ENCODE measurements at places on chromosomes 16 and 17.

GRCh38 chr17:74871356-74872076 is 1.3 kb downstream of the FDXR start:
- DNase-seq, result no peak

DNA sequence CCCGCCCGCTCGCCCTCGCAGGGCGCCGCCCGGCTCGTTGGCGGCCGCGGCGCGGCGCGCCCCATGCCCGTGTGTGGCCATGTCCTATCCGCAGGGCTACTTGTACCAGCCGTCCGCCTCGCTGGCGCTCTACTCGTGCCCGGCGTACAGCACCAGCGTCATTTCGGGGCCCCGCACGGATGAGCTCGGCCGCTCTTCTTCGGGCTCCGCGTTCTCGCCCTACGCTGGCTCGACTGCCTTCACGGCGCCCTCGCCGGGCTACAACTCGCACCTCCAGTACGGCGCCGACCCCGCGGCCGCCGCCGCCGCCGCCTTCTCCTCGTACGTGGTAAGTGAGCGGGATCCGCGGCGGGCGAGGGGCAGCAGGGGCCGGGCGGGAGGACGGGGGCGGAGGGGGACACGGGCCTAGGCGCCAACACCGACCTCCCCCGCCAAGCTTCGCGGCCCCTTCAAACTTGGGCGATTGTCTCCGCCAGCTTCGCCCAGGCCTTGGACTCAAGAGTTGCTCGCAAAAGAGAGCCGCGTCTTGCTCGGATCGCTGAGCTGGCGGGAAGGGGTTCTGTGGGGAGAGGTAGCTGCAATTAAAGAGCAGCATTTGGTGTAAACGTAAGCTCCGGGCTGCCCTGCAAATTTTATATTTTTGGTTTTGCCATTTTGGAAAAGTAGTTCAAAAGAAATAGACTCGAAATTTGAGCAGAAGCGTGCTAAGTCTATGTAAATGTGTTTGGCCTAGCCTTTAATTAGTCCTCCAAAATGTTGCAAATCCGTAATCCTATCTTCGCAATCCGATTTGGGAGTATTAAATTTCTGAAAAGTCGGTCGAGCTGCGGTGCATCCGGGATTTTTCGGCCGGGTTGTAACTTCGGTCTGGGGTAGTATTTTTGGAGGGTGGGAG is 702 bp downstream of the IRX5 start:
- DNase-seq, result no peak

GRCh38 chr16:85697431-85697830 is 8.7 kb upstream of the GINS2 start:
- no peak for DNase-seq

- peak; percentile 46 for DNase-seq
Measured at GRCh38 chr16:57775661-57776469, 26.4 kb downstream of the KIFC3 start.

GRCh38 chr17:72034000-72034399 is 86.8 kb upstream of the SOX9 start:
- DNase-seq, result no peak

GRCh38 chr17:43542859-43543258 is 3.3 kb downstream of the ETV4 start:
- DNase-seq, result no peak

- no peak for DNase-seq
Measured at GRCh38 chr16:83819361-83819760, 11.6 kb downstream of the HSBP1 start.

GRCh38 chr17:79728169-79728907 is 2.4 kb upstream of the ENPP7 start:
- DNase-seq, result peak; percentile 85

DNA sequence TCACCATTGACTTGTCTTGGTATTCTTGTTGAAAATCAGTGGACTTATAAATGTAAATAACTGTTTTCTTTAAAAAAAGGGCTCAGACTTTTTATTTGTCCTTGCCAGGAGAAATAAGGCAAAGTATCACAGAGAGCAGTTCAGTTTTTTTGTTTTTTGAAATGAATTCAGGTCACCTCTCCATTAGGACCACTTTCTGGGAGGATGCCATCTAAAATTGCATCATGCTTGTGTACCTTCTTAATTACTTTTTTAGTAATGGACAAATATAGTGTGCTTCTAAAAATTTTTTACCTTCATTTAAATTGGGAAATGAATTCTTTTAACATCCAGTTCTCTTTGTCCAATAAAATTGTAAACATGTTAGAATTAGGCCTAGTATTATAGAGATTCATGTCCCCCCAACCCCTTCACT is 210.0 kb downstream of the BCAS3 start:
- DNase-seq, result no peak

GRCh38 chr16:68093816-68094613 is 8.8 kb downstream of the NFATC3 start:
- no peak for DNase-seq

DNA sequence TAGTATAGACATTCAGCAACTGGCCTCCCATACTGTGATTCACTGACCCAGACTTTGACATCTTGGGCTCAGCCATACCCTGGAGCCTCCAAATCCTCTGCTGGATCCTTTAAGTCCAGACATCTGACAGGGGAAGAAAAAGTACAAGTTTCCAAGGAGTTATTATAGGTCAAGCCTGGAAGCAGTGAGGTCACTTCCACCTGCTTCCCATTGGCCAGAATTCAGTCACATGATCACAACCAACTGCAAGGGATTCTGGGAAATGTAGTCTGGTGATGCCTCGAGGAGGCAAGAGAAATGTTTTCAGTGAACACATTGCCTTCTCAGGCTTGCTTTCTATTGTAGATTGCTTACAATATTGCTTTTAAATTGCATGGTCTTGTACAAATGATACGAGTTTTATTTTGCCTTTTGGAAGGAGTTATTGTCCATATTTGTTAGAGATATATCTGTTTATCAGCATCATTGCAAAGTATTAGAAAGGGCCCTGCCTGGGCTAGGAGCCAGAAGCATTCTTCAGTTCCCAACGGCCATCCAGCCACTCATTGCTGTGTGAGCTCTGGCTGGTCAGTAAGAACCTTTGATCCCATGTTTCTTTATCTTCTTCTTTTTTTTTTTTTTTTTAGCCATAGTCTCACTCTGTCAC is 696.9 kb downstream of the WWOX start:
- DNase-seq, result no peak

DNA sequence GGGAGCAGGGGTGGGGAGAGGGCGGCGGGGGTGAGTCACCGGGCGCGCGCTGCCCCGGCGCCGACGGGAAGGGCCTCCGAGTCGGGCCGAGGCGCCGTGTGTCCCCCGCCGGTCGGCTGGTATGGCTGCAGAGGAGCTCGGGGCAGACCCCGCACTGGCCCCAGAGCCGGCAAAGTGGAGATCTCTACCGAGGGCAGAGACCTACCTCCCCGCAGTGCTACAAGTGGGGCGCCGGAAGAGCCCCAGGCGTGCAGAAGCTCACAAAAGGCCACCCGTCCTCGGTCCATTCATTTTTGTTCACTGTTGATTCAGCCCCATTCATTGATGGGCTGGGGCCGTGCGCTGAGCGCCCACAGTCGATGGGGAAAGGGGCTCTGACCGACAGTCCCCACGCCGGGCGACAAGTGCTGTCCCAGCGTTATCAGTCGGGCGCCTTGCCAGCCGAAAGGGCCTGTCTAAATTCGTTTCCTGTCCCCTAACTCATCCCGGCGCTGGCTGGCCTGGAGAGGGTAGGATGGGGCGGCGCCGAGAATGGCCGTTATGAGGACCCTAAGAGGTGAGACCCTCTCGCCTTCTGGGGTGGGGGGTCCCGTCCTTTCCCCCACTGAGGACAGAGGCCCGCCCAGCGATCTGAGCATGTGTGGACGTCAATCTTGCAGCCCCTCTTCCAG is 709 bp upstream of the ENO3 start:
- DNase-seq, result no peak

GRCh38 chr16:64784635-64785034 is 337.2 kb downstream of the CDH11 start:
- DNase-seq, result no peak

DNA sequence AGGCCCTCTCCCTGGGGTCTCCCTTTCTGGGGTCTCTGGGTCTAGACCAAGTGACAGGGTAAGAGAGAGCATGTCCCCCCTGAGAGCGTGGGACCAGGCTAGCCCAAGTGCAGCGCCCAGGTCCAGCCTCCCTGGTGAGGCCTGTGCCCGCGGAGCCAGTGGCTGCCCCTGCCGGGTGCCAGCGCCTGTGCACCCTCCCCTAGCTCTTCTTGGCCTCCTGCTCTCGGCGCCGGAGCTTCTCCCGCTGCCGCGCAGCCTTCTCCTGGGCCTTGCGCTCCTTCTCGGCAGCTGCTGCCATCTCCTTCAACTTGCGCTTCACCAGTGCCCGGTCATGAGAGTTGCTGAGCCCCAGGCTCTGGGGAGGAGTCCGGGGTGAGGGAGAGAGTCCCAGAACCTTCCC is 17.3 kb downstream of the SAMD14 start:
- DNase-seq, result no peak

GRCh38 chr17:73384926-73385325 is 73.1 kb upstream of the CDC42EP4 start:
- peak; percentile 22 for DNase-seq

DNA sequence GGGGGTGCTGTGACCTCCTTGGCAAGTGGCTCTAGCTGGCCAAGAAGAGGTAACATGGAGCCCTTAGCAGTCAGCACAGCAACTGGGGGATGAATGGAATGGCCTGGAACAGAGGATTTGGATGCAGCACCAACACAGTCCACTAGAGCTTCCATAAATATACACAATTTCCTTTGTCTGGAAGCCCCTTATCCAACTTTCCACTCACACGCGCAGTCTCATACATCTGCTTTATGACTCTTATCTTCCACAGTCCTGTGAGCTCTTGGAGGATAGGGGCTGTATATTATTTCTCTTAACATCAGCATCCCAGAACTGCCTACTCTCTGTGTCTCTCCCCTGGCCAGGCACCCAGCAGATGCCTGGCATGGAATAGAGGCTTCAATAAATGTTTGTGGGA is 235.6 kb upstream of the MAF start:
- no peak for DNase-seq

GRCh38 chr17:63701868-63702720 is 2.2 kb upstream of the LIMD2 start:
- DNase-seq, result no peak

- DNase-seq, result peak; percentile 8
Measured at GRCh38 chr17:59829217-59830006, 63.3 kb downstream of the TUBD1 start.

DNA sequence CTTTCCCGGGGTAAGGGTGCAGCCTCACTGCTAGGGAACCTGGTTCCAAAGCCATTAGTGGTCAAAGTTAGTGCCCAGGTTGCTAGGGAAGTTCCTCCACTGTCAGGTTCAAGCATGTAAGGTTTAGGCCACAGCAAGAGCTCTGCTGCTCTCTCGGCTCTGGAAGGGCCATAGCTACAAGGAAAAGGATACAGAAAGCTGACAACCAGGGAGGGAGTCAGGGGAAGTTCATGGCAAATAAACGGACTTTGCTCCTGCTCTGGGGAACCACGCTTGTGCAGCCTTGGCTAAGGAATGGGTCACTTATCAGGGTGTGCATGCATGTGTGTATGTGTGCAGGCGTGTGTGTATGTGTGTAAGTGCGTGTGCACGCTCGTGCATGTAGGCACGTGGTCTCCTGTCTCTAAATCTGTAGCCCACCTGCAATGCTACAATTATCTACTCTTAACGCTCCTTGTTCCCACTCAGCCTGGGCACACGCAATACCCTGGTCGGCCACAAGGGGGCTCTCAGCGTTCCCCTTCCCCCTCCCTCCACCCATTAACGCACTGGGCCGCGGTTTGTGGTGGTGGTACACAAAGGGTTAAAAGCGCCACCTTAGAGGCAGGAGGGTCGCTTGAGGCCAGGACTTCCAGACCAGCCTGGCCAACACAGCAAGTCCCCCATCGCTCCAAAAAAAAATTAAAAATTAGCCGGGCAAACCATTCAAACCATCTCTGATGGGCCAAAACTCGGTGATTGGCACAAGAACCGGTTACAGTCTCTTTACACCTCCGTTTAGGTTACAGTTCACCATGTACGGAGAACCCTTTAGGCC is 48.4 kb upstream of the KDM8 start:
- DNase-seq, result no peak

DNA sequence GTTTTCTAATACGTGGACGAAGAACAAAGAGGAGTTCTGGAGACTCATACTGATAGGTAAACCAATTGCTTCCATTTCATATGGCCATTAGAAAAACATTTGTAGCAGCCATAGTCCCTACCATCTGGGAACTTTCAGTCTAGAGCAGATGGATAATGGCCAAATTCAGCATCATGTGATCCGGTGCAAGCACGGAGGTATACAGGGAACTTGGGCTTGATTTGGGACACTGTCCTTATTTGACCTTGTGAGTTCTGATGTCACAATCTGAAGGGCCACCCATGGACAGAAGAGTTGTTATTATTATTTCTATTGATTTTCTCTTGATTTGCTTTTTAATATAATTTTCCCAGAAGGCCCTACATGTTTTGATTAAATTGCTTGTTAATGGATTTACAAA is 154.6 kb upstream of the ZNF267 start:
- DNase-seq, result no peak

DNA sequence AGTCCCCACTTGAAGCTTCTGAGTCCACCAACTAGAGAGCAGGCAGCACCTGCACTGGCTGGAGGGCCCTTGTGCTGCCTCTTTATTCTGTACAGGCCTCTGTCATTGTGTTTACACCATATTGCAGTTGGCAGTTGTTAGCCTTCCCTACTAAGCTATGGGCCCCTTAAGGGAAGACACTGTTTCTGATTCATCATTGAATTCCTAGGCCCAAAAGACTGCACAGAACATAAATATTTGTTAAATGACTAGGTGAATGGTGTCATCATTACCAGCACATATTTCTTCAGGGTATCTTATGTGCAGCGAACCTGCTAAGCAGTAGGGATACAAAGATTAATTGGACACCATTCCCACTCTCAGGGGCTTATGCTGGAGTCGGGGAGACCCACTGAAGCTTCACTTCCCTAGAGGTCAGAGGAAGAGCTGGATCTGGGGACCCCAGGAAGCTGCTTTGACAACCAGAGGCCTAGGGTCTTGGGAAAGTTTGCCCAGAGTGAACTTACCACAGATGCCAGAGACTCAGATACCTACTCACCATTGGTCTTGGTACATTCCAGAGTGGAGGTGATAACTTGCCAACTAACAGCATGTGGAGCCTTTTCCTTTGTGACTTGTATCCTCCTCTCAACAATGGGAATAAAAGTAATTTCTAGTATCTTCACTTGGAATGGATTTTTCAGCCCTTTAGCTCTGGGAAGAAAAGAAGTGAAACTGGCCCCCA is 28.7 kb upstream of the DDX52 start:
- peak; percentile 78 for DNase-seq

DNA sequence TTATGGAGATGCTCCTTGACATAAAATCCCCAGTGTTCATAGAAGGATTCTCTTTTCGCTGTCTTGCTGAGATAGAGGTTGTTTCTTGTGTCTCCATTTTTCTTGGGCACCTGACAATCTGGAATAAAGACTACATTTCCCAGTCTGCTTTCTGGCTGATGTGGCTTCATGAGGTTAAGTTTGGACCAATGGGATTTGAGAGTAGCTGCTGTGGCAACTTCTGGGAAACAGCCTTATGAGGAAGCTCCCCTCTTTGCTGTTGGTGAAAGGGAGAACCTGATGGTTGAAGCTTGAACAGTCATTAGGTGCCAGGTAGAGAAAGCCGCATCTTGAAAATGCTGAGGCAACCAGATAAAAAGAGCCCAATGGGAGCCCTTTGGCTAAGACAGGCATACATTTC is 24.4 kb downstream of the HS3ST4 start:
- no peak for DNase-seq

All from NCI-H187 treated with DMSO at 0.1 percent for 48 hours (cell line).